ENCODE measurements at places on chromosomes 7 and 10.

- DNase-seq = no peak
Measured at GRCh38 chr10:127982601-127983000, 75.7 kb downstream of the PTPRE start.

DNA sequence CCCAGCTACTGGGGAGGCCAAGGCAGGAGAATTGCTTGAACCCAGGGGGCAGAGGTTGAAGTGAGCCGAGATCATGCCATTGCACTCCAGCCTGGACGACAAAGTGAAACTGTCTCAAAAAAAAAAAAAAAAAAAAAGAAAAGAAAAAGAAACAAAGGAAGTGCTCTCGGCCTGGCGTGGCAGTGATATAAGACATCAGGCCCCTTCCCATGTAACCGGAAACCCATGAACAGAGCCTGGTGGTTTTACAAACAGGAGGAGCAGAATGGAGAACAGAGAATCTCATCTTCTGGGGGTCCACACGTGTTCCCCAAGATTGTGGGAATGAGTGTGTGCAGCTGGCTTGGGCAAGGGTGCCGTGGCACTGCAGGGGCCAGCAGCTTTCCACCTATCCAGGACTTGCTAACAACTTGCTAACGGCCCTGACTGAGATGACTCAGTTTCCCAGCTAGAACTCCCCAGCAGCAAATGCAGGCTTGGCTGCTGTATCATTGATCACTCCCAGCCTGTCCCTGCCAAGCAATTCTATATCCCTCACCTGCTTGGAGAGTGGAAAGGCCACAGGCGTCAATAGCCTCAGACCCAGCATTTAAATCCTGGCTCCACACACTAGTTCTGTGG, 103.0 kb downstream of the COL26A1 start:
- DNase-seq = no peak

DNA sequence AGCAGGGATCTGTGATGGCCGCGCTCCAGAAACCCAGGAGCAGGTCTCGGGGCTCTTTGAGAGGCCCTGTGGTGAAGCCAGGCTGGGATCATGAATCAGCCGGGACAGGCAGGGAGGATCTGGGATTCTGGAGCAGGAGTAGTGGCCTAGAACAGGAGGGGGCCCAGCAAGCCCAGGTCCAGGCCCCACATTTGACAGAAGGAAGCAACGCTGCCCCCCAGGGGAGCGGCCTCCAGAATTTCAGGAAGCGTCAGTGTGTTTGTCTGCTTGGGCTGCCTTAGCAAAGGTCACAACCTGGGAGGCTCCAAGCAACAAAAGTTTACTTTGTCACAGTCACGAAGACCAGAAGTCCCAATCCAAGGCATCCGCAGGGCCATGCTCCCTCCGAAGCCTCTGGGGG, 36.8 kb downstream of the CLRN3 start:
- DNase-seq = no peak

- DNase-seq = no peak
Measured at GRCh38 chr7:22372863-22373262, 15.9 kb upstream of the RAPGEF5 start.

DNA sequence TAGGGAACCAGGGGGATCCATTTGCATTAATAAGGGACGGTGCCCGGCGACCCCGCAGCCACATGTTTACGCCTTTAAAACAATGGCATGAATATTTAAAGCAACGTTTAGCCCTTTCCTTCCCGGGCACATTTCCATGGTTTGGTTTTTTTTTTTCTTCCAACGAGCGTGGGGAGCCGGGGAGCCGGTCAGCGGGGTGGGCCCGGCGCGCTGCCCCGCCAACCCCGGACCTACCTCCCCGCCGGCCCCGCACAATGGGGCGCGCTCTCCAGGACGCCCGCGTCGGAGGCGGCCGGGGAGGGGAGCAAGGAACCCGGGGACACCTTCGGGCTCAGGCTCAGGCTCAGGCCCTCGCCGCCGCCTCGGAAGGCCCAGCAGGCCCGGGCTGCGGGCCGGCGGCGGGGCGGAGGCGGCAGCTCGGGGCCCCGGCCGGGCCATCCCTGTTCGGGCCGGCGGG, 1.0 kb downstream of the SEPHS1 start:
- no peak for DNase-seq

DNA sequence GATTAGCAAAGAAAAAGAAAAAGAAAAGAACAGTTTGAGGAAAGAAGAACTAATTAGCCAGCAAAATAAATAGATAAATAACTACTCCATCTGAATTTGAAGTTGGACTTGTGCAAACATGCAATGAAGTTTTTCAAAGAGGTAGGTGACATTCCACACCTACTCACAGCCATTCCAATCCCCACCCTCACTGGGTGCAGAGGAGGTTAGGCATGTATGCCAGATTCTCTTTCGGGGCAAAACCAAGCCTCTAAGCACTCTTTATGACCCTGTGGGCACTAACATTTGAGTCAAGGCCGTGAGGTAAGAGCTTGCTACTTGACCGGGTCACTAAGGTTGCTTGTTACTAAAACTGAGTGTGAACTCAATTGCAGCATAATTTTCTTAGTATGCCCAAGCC, 108.4 kb upstream of the SEMA3A start:
- DNase-seq = no peak

- DNase-seq = no peak
Measured at GRCh38 chr10:48701139-48701901, 16.6 kb downstream of the WDFY4 start.

Data from activated CD8-positive, alpha-beta memory T cell treated with anti-CD3 and anti-CD28 coated beads for 4 hours (primary cell).